ENCODE measurements at places on chromosomes 4 and X. TPM values are rescaled to one million over a fixed set of nuclear protein-coding genes. Genes with fewer than 3 reads are reported as not detected.

SPACA5 gene
- not detected for polyA plus RNA-seq

FHIP1A gene
- polyA plus RNA-seq, result 0.80 TPM

RTL5 gene
- 5.7 TPM for polyA plus RNA-seq

NWD2 gene
- not detected for polyA plus RNA-seq

PORCN gene
- polyA plus RNA-seq, result 11.7 TPM

LRRC66 gene
- polyA plus RNA-seq, result 0.45 TPM

UGT2B15 gene
- polyA plus RNA-seq, result not detected

DNA sequence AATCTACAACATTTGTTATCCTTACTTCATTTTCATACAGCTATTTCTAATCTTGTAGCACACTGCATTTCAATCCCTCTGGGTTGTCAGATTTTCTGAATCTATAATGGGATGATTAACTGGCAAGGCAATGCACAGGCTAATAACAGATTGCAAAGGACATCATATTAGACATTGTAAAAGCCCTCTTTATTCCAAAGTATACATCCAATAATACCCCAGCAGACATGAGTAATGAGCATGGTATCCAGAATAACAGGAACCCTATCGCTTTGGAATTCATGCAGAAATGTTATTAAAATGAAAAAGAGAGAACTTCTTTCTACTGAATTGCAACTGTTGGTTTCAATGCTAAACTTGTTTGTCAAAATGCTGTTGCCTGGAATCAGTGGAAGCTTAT, 122.9 kb downstream of the C4orf33 start:
- no peak for DNase-seq

DNA sequence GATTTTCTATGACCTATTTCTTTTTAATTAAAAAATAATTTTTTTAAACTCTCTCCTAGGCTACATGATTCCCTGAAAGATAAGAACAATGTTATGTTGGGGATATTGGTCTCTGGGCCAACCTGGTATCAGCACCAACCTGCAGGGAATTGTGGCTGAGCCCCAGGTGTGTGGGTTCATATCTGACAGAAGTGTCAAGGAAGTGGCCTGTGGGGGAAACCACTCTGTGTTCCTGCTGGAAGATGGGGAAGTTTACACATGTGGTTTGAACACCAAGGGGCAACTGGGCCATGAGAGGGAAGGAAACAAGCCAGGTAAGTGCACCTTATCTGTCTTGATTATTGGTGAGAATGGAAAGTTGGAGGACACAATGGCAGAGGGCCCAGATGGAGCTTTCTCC, 13.5 kb downstream of the HERC3 start:
- no peak for DNase-seq

- DNase-seq, result no peak
Observed at GRCh38 chrX:153416781-153417450, 5.6 kb downstream of the ZFP92 start.

DNA sequence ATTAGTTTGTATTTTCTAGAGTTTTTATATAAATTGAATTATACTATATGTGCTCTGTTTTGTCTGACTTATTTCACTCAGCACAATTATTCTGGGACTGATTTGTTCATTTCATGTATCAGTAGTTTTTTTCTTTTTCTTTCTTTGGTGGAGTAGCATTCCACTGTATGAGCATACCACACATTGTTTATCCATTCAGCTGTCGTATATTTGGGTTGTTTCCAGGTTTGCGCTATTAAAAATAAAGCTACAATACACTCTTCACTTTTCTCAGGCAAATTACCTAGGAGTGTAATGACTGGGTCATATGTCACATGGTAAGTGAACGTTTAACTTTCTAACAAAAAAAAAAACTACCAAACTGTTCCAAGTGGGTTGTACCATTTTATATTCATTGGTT, 9.6 kb upstream of the OTUD4 start:
- no peak for DNase-seq

DNA sequence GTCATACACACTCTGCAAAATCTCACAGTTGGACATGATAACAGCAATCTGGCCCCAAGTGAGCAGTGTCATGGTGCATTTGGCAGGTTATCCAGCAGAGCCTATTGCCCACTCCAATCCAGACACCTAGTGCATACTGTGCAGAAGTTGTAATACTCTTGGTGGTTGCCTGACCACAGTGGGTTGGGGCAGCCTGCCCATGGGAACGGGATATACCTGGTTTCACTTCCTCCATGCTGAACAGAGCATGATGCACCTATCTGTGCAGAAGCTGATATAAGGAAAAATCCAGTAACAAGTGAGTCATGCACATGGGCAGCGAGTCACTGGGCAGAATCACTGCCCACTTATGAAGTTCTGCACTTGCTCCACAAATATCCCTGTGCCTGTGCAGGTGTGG, 105.3 kb upstream of the IGSF1 start:
- no peak for DNase-seq

DNA sequence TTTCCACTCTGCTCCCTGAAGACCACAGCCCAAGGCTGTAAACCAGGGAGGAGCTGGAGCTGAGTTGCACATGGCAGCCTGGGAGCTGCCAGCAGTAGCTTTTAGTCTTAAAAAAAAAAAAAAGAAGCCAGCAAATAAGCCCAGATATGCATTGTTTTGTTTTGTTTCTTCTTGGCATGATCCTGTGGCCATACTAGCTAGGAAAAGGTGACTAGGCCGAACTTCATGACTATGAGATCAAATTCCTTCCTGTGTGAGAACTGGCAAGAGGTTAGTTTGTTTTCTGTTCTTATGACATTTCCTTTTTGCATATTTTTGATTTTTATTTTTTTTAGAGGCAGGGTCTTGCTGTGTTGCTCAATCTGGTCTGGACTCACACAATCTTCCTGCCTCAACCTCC, 323.3 kb downstream of the DCTD start:
- DNase-seq, result no peak

- no peak for DNase-seq
Observed at GRCh38 chrX:32937043-32937442, 274.3 kb downstream of the DMD start.

DNA sequence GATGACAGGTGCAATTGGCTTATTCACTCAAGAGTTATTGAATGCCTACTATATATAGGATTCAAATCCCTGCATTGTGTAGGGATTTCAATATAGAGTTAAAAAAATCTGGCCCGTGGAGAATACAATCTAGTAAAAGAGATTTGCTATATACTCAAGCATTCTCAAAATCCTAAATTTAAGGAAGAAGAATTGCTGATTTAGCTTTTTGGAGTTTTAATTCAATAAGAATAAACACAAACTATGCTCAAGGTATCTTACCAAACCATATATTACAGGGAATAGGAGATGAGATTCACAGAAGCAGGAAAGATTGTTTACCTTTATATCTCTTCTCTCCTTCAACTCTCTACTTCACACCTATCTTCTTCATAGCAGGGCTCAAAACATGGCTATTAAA, 476.8 kb downstream of the PACRGL start:
- no peak for DNase-seq

GRCh38 chr4:158949099-158949498, 153.8 kb upstream of the RAPGEF2 start:
- DNase-seq, result no peak

- DNase-seq, result no peak
Observed at GRCh38 chrX:135737366-135738071, 24.1 kb downstream of the CT45A1 start.

DNA sequence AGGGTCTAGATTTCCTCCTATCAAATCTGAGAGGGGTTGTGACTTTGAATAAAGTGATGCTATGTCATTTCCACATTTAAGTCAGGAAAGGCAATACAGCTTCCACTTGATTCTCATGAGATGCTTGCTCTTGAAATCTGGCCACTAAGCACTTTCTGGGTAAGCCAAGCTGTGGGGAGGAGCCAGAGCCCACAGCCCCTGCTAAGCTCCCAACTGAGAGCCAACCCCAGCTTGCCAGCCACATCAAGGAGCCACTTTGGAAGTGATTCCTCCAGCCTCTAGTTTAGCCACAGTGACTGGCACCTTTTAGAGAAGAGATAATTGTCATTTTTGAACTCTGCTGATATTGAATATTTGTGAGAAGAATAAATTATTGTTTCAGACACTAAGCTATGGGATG, 1441.5 kb upstream of the IGFBP7 start:
- no peak for DNase-seq

- no peak for DNase-seq
Observed at GRCh38 chr4:115720611-115721010, 607.2 kb upstream of the NDST4 start.

DNA sequence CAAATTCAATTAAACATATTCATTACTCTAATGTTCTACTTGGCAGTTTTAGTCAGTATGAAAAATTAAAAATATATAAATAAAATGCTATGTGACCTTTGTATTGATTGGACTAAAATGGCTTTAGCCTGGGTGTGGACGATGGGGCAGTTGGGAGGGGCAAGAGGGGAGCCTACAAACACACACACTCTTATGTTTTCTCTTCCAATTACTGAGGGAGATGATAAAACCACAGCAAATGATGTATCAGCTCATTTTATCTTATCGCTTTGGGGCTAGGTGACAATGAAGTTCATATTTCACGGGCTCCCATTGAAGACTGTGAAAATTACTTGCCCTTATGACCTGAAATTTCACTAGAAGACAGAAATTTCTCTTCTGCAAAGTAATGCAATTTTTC, 84.3 kb upstream of the MAB21L2 start:
- no peak for DNase-seq

- DNase-seq, result no peak
Observed at GRCh38 chr4:110352670-110353442, 123.1 kb upstream of the ENPEP start.

DNA sequence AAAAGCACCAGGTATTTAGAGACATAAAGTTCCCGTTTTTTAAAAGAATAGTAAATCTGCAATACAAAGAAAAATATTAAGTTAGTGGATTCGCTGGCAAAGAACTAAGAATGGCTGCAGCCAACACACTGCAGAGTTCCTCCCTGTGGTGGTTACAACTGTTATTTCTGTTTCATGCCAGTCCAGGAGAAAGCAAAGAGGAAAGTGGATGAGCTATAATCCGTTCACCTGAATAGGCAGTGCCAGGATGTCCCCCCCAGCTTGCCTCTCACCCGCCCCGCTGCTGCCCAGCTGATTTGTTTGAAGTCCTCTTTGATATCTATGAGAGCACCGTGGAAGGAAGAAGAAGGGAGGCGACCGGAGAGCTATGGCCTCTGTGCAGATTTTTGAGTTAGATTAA, 63.9 kb downstream of the PTCHD1 start:
- DNase-seq, result no peak

GRCh38 chr4:165851256-165851655, 21.8 kb upstream of the TLL1 start:
- DNase-seq, result no peak

DNA sequence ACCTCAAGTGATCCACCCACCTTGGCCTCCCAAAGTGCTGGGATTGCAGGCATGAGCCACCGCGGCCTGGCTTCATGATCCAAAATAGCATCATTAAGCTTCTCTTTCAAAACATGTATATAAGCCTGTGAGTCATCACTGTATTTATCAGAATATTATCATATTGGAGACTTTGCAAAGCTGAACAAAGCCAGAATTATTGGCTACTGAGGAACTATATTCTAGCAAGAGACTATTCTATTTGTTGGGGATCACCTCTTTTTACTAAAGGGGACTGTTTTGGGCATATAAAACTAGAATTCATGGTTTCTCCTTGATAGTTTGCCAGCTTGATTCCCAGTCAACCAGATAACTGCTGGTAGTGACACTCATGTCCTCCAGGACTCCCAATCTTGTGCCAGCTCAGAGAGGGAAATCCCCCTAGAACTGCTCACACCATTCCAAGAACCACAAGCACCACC, 40.1 kb downstream of the TET2 start:
- no peak for DNase-seq

DNA sequence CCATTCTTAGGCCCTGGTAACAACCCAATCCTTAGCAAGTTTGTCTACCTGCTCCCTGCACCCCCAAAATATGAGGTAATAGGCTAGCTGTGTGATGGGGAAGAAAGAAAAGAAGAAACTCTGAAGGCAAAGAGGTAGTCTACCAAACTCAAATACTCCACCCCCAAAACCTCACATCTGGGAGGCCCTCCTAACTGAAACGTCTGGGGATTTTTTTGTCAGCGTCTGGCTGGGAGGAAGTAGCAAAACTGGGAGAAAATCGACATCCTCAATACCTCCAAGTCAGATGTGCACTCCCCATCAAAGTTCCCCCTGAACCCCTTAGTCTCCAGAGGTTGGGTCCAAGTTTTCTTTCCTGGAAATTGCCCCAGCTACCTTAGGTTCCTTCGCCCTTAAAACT, 1.0 kb downstream of the LAMP2 start:
- DNase-seq, result no peak

GRCh38 chrX:425056-425455, 38.3 kb upstream of the PPP2R3B start:
- DNase-seq, result no peak

- DNase-seq, result no peak
Observed at GRCh38 chrX:44470816-44471215, 71.8 kb downstream of the FUNDC1 start.

Measured in kidney (tissue), 22 donors.